Coronary artery (tissue), 2 donors: ENCODE measurements at places on chromosomes 7 and 10.

- DNase-seq: no peak
Measured at GRCh38 chr10:97726636-97727178, 10.2 kb upstream of the ZFYVE27 start.

GRCh38 chr7:70242826-70243225 is 644.6 kb downstream of the AUTS2 start:
- DNase-seq: no peak

- DNase-seq: no peak
Measured at GRCh38 chr7:130189343-130189742, 15.9 kb downstream of the TMEM209 start.

DNA sequence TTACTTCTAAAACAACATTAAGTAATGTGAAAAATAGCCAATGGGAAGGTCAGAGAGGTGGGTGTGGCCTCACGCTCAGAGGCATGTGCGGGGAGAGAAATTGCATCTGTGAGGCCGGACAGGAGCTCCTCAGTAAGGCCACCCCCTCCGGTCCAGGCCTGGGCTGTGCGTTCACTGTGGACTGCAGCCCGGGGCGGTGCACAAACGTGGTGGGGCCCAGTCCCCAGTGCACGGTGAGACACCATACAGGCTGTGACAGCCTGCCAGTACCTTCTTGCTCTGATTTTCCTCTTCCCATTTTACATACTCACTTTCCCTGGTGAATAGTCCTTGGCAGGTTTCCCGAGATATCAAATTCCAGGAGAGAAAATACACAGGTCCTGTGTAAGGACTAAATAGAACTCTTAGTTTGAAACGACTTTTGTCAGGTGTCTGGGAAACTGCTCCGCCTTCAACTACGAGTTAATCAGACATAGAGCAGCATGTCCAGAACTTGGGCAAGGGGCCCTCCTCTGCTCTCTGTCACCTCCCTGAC is 174.1 kb upstream of the MKI67 start:
- no peak for DNase-seq

DNA sequence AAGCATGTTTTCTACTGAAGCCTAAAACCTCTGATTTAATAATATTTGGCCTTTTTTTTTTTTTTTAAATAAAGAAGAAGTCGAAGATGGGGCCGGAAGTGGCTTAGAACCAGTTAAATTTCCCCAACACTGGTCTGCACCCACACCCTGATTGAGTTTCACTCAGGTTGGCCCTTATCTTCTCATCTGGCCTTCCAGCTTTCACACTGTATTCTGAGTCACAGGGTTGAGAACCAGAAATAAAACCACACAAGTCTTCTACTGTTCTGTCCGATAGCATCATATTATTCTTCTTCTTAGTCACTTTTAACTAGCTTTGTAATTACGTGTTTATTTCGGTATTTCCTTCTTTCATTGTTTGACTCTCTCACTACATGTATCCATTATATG is 9.9 kb downstream of the ZNF365 start:
- DNase-seq: no peak

DNA sequence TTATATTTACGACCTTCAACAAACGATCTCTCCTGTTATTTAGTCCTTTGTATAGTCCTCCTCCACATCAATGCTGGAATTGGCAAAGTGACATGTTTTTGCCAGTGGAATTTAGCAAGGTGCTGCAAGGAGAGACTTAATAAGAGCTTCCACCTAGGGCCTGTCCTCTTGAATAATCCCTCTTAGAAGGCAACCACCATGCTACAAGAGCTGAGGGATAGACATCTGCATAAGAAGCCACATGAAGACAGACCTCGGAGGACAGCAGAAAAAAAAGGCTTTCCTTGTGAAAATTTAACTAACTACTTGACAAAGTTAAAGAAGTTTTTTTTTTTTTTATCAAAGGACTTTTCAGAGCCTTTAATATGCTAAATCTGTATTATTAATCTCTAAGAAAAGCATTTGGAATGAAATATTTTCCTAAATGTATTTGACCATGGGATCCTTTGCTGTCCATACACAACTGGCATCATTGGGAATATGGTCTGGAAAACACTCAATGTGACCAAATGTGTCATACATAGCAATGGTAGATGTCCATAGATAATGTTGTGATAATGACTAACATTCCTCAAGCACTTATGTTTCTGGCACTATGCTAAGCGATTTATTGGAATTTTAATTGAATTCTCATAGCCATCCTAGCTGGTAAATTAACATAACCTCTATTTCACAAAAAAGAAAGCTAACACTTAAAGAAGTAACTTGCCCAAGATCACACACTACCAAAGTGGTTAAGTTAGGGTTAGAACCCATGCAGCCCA is 13.2 kb downstream of the HYCC1 start:
- no peak for DNase-seq

- DNase-seq: no peak
Measured at GRCh38 chr7:7639421-7639820, 1.1 kb upstream of the UMAD1 start.

DNA sequence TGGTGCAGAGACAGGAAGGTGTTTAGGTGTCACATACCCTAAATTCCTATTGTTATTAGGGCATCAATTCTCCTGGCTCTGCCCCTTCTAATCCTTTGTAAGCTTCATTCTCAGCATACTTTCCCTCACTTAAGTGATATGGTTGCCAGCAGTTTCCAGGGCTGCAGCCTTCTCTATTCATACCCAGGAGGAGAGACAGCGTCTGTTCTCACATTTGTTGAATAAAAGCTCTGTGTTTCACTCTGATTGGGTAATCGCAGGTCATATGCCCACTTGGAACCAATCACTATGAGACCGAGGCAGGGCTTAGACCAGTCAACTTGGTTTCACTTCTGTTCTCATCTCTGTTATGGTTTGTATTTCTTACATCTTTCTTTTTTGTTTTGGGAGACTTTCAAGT is 109.6 kb upstream of the MTPN start:
- DNase-seq: no peak

GRCh38 chr7:136654406-136654805 is 214.0 kb upstream of the CHRM2 start:
- DNase-seq: no peak

DNA sequence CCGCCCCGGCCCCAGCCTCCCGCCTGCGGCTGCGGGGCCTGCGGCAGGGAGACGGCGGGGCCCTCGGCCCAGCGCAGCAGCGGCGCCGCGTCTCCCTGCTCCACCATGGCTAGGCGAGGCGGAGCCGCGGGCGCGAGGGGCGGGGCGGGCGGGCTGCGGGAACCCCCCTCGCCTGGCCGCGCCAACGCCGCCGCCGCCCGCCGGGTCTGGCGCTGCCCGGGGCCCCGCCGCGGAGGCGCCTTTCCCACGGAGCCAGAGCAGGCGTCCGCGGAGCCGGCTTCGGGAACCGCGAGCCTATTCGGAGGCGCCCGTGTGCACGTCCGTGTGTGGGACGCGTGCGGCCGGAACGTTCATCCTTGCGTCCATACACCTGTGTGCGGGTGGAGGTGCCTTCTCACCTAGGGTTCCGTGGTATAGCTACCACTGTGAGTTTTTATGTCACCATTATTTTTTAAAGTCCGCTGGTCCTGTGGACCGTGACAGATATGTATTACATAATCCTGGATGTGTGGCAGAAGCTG is at the start of gene DENND11:
TSS of gene DENND11 (minus strand) at position 120 of the 521 bp plus-strand sequence. CDS start at position 107, 13 bp downstream.
- no peak for DNase-seq

GRCh38 chr10:132366499-132366898 is 30.5 kb upstream of the PWWP2B start:
- peak; percentile 62 for DNase-seq

DNA sequence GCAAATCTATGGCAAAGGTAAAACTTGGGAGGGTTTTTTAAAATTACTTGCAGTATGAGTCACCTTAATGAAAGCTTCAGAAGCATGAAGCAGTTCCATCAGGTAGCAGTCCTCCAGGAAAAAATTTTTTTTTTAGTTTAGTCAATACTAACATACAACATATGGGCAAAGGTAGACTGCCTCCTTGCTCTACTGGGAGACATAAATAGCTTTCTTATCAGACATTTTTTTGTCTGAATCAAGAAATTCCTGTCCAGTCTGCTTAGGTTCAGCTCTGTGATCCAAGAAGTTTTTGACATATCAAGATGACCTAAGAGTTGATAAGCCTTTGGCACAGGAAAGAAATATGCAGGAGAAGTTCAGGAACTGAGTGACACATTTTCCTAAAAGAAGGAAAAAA is 171.5 kb upstream of the TCF7L2 start:
- DNase-seq: no peak

GRCh38 chr10:86211691-86212390 is 154.8 kb downstream of the GRID1 start:
- no peak for DNase-seq

- no peak for DNase-seq
Measured at GRCh38 chr7:141280100-141280499, 206.2 kb downstream of the TMEM178B start.
